ENCODE measurements at places on chromosomes 5 and 9. TPM values are rescaled to one million over a fixed set of nuclear protein-coding genes. Genes with fewer than 3 reads are reported as not detected.

DNA sequence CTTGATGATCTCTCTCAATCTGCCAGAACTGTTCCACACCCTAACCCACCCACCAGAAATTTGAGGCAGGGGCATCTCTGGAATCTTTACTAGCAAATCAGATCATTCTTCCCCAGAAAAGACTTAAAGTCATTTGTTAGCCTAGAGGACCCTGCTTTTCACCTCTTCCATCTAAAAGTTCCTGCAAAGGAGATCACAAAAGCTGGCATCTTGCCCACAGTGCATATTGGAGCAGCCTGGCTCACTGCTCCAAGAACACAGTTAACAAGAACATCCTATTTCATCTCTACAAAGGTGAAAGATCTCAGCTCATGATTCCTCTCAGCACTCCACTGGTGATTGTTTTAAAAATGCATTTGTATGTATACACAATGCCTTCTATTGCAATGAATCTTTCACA lies 36.3 kb downstream of the GABRP start:
- DNase-seq: no peak

DNA sequence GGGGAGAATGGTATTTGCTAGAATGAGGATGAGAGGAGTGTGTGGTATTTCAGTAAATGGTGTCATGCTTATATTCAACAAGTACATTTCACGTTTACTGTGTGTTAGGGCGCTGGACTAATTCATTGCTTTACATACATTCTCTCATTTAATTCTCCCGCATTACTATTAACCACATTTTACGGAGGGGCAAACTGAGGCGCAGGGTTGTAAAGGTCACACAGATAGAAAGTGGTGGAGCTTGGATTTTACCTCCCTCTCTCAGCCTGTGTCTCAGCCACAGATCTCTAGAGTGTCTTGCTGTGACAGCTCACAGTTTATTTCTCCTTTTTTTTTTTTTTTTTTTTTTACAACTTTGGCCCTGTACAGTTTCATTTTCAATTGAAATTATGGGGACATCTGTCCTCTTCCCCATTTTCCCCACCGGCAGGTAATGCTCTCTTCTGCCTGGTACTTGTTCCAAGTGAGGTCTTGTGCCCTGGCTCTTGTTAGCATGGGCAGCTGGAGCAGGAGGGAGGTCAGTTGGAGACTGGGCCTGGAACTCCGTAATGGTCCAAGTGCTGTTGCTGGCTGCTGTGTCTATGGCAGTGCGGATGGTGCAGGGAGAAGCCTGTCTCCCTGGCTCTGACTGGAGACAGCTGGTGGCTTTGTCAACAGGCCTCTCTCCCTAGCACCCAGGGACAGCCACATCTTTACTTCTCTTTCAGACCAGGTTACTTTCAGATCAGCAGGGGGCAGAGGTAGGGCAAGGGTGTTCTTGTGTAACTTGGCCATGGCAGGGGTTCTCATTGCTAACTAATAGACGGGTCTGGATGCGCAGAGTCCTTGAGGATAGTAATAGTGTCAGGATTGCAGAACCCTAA lies 20.5 kb upstream of the NDST1 start:
- no peak for DNase-seq

- DNase-seq: no peak
Measured at GRCh38 chr9:129566563-129567266, 54.2 kb downstream of the C9orf50 start.

DNA sequence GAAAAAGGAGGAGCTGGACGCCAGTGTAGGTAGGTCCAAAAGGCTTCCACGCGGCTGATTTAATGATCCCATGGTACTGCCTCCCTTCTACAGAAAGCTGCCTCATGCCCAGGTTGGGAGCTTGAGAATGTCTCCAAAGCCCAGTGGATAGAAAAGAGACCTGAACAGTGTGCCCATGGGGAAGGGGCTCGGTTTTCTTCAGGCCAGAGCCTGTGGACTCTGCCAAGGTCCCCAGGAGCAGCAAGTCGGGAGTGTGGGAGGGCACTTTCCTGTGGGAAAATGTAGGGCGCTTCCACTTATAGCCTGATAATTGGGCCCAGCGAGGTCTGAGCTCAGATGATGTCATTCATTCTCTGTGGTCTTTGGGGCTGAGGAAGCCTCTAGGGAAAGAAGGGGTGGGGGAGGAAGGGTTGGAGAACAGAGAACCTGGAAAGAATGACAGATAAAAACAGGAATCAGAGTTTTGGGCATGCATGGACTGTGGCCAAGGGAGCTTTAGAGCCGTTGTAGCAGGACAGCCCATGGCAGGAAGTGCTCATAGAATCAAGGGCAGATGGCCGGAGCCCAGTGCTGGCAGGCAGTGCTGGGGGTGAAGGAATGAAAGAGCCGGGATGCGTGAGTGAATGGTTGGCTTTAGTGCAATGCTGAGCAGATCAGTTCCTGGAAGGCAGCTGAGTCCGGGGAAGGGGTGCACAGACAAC lies 42.5 kb upstream of the SH3PXD2B start:
- DNase-seq: no peak

DNA sequence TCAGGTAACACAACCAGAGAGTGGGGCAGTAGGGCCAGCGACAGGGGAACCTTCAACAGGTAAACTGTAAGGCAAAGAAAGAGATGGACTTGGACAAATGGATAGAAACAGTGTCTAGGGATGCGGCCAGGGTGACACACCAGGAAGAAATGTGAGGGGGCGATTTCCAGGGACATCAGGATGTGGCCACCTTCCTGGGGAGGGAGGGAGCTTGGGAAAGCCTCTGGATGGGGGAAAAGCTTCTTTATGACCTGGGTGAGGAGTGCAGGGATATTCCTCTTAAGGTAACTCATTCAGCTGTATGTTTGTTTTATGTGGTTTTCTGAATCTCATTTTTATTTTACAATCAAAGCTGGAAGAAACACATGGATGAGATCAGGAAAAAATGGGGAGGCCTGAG lies 11.9 kb upstream of the NXNL2 start:
- no peak for DNase-seq

- DNase-seq: no peak
Measured at GRCh38 chr9:10612641-10613398, at the start of gene PTPRD. Gene PTPRD, minus strand, starts transcription at chr9:10613002.

GRCh38 chr5:1375871-1376810 lies 31.2 kb upstream of the CLPTM1L start:
- no peak for DNase-seq

GRCh38 chr9:93378276-93378675 lies 73.2 kb upstream of the FAM120A start:
- no peak for DNase-seq

DNA sequence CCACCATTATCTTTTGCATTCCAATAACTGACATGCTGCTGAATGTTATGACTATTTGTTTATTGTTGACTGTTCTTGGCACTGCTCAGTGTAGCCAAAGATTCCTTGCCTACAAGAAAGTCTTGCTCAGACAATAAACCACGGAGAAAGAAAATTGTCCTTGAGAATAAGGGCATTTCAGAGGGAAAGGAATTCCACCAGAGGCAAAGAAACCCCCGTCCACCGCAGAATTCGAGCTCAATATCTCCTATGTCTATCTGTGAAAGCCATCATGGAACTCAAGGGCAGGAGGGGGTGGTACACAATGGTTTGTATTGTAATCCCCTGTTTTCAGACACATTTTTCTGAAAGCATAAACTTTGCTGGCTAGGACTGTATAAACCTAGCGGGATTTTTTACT lies 70.3 kb upstream of the ADAMTS16 start:
- DNase-seq: no peak

DNA sequence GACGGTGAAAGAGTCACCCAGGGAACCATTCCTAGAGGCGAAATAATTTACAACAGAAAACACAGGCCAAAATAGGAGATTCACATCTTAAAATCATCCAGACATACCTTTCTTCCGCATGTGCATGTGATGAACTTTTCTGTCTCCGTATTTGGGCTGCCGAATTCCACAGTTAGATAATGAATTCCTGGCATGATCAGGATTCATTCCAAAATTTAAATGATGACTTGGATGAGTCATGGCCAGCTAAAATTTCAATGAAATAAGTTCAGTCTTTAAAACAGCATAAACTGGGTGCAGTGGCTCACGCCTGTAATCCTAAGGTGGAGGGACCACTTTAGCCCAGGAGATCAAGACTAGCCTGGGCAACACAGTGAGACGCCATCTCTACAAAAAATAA lies 82.7 kb downstream of the DROSHA start:
- DNase-seq: no peak

Gene CD274
- 4.9 TPM for total RNA-seq

Gene FOXD4L6
- not detected for total RNA-seq

Gene CCNJL
- 20.7 TPM for total RNA-seq

Gene IL4
- total RNA-seq: not detected
